ENCODE measurements at places on chromosomes 16 and 17. TPM values are rescaled to one million over a fixed set of nuclear protein-coding genes. Genes with fewer than 3 reads are reported as not detected.

GRCh38 chr17:56890390-56890789 lies 23.5 kb downstream of the TRIM25 start:
- no peaks in the 10 kb centered on the region for H3K4me1 ChIP-seq
- peaks cover 95% of the 10 kb centered on the region for H3K36me3 ChIP-seq
- no peak overlapping the region for H3K27ac ChIP-seq
- no peak for DNase-seq
- H3K27me3 ChIP-seq, result no peaks in the 10 kb centered on the region
- no peak overlapping the region for H3K4me3 ChIP-seq

SUPT6H gene
- total RNA-seq, result 59.3 TPM

DNA sequence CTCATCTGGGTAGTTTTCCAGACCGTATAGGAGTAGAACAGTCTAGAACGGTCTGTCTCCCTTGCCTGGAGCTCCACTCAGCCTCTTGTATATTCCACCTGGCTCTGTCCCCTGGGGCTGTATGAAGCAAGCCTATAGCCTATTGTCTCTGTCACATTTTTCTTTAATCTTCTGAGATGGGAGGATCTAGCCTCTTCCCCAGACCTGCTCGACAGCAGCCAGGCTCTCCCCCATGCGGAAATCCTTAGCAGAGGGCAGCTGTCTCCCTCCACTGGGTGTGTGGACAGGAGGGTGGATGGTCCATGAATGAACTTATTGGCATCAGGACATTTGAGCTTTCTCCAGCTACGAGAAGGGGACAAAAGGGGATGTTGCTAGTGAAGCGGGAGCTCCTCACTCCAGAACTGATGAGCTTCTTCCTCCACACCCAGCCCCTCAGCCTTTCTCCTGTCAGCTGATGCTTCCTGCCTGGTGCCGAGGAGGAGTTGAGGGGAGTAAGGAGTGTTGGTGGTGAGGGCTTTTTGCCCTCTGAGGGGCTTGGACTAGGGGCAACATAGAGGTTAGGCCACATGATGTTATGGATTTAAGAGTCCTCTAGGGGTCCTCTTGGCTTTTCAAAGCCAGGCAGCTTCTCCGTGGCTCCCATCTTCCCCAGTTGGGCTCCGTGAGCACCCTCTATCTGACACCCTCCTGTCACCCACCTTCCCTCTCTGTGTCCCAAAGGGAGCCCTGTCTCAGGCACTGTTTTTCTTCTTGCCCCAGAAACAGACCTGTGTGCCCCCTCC lies 28.0 kb downstream of the ARHGAP23 start:
- no peak overlapping the region for H3K4me3 ChIP-seq
- peaks cover 46% of the 10 kb centered on the region for H3K4me1 ChIP-seq
- peak overlapping the region; percentile 93 for H3K27ac ChIP-seq
- no peak for DNase-seq
- H3K36me3 ChIP-seq, result peaks cover 23% of the 10 kb centered on the region
- peaks cover 3% of the 10 kb centered on the region for H3K27me3 ChIP-seq

TMEM98 gene
- total RNA-seq, result 14.8 TPM

DNA sequence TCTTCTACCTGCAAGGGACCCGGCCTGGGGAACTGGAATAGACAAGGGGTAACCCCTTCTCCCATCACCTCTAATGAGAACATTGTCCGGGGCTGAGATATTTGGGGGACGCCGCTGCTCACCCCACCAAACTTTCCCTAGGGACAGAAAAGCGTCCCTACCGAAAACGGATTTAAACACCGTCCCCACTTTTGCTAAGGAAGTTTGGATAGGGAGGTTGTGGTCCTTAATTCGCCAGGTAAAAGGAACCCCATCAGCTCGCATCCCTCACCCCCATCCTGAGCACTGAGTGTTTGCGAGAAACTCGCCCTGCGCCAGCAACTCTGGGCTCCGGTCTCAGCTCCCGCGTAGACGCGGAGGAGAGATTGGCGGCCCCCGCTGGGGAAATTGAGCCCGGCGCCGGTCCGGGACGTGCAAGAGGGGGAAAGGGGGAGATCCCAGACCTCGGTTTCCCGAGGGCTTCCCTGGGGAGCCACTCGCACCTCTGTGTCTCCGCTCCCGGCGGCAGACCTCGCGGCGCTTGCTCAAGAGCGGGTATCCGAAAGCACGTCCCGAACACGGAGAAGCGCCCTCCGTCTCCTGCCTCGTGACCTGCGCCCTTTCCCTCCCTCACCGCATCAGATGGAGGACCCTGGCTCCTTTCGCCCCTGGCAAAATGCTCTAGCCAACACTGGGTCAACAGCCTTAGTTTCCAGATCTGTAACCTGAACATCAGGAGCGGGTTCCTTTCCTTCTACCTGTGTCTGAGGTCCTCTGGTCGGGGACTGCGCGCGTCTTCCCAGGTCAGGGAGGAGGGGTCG lies 3.1 kb upstream of the SOX9 start:
- peaks cover 20% of the 10 kb centered on the region for H3K27me3 ChIP-seq
- H3K27ac ChIP-seq, result peak overlapping the region; percentile 19
- peaks cover 70% of the 10 kb centered on the region for H3K4me1 ChIP-seq
- DNase-seq, result no peak
- no peaks in the 10 kb centered on the region for H3K36me3 ChIP-seq

DNA sequence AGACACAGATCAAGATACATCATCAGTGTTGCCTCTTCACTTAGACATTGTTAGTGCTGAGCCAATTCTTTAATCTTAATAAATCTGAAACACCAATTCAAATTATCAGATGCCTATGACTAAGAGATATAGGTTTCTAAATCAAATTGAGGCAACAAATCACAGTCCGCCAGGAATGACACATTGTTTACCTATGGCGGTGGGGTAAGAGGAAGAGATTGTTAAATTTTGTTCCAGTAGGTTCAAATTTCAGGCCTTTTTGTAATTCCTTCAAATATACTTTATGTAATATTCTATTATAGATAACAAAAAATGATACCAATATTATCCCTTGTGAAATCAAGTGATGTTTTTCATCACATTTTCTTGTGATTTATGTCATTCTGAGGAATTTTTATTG lies 145.9 kb downstream of the CDH8 start:
- no peak for DNase-seq
- no peaks in the 10 kb centered on the region for H3K36me3 ChIP-seq

MMP28 gene
- 39.2 TPM for total RNA-seq

GRCh38 chr16:78817200-78817739 lies 717.8 kb downstream of the WWOX start:
- no peak for DNase-seq
- H3K4me1 ChIP-seq, result peaks cover 14% of the 10 kb centered on the region
- H3K36me3 ChIP-seq, result no peaks in the 10 kb centered on the region
- no peaks in the 10 kb centered on the region for H3K27me3 ChIP-seq

DNA sequence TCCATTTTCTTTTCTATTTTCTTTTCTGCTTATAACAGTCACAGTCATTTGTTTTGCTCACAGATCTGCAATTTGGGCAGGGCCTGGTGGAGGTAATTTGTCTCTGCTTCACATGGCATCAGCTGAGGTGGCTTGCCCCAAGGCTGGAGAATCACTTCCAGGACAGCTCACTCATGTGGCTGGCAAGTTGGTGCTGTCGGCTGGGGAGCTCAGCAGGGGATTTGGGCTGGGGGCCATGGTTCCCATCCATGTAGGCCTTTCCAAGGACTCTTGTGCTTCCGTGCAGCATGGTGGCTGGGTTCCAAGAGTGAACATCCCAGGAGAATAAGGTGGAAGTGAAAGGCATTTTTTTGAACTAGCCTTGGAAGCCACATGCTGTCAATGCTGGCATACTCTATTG lies 85.7 kb downstream of the MGAT5B start:
- no peak for DNase-seq
- H3K4me3 ChIP-seq, result no peak overlapping the region
- no peaks in the 10 kb centered on the region for H3K4me1 ChIP-seq
- no peaks in the 10 kb centered on the region for H3K36me3 ChIP-seq
- H3K27me3 ChIP-seq, result no peaks in the 10 kb centered on the region

- peak overlapping the region; percentile 52 for H3K4me3 ChIP-seq
- H3K27ac ChIP-seq, result peak overlapping the region; percentile 69
- H3K4me1 ChIP-seq, result peaks cover 32% of the 10 kb centered on the region
- no peak for DNase-seq
Observed at GRCh38 chr17:78934681-78935418, 9.7 kb upstream of the TIMP2 start.

- peaks cover 51% of the 10 kb centered on the region for H3K4me1 ChIP-seq
- peaks cover 6% of the 10 kb centered on the region for H3K36me3 ChIP-seq
- DNase-seq, result no peak
- no peaks in the 10 kb centered on the region for H3K27me3 ChIP-seq
Observed at GRCh38 chr16:84117494-84117843, 727 bp upstream of the MBTPS1 start.

TOM1L1 gene
- 37.8 TPM for total RNA-seq

Data from esophagus squamous epithelium (tissue), 5 donors.